ENCODE measurements at places on chromosomes 5 and 9. TPM values are rescaled to one million over a fixed set of nuclear protein-coding genes. Genes with fewer than 3 reads are reported as not detected.

The STK32A gene
- 0.44 TPM for total RNA-seq

The NEUROG1 gene
- not detected for total RNA-seq

The NR6A1 gene
- 0.44 TPM for total RNA-seq

The IFNA2 gene
- total RNA-seq = not detected

The SLC35D2 gene
- 22.5 TPM for total RNA-seq

The C5orf52 gene
- not detected for total RNA-seq

The GARIN3 gene
- total RNA-seq = not detected

The SCAMP1 gene
- 52.6 TPM for total RNA-seq

The PCDHAC1 gene
- under 0.01 TPM for total RNA-seq

The HK3 gene
- not detected for total RNA-seq

The NMUR2 gene
- total RNA-seq = not detected

The FBP2 gene
- not detected for total RNA-seq

The SLC45A2 gene
- not detected for total RNA-seq

The PRSS3 gene
- 11.1 TPM for total RNA-seq

The MROH2B gene
- total RNA-seq = not detected

The GCNT4 gene
- 2.3 TPM for total RNA-seq

The ZDHHC11 gene
- total RNA-seq = 2.8 TPM

The ATOX1 gene
- 99.6 TPM for total RNA-seq

The MCTP1 gene
- total RNA-seq = 4.8 TPM

The ST8SIA4 gene
- 0.29 TPM for total RNA-seq

The QSOX2 gene
- total RNA-seq = 12.2 TPM

The EGFL7 gene
- 6.3 TPM for total RNA-seq

The PFN3 gene
- not detected for total RNA-seq

The CERCAM gene
- 179 TPM for total RNA-seq

The NME5 gene
- 2.6 TPM for total RNA-seq

The SLC27A4 gene
- total RNA-seq = 10.6 TPM

The SPINK1 gene
- not detected for total RNA-seq

The LNPEP gene
- total RNA-seq = 33.7 TPM

The FSTL4 gene
- total RNA-seq = 0.17 TPM

The KCNV2 gene
- not detected for total RNA-seq

The WDR38 gene
- not detected for total RNA-seq

The GMCL2 gene
- not detected for total RNA-seq

The PCDHGA10 gene
- total RNA-seq = 14.7 TPM

The FOCAD gene
- total RNA-seq = 121 TPM

The ALDOB gene
- total RNA-seq = not detected

The FABP6 gene
- not detected for total RNA-seq

The PCDHB16 gene
- total RNA-seq = 0.15 TPM

The MCC gene
- total RNA-seq = 33.5 TPM

The FREM1 gene
- 0.17 TPM for total RNA-seq

The PAEP gene
- not detected for total RNA-seq

The ELOVL7 gene
- 0.33 TPM for total RNA-seq

The RANBP3L gene
- total RNA-seq = not detected
